Activated T-helper 9 cell treated with anti-CD3 and anti-CD28 coated beads, Interleukin-2, amount 50 U/mL, for 16 hours (primary cell): ENCODE measurements at places on chromosomes 1 and 21.

- no peak for DNase-seq
Measured at GRCh38 chr21:27681841-27682240, 715.0 kb upstream of the ADAMTS5 start.

DNA sequence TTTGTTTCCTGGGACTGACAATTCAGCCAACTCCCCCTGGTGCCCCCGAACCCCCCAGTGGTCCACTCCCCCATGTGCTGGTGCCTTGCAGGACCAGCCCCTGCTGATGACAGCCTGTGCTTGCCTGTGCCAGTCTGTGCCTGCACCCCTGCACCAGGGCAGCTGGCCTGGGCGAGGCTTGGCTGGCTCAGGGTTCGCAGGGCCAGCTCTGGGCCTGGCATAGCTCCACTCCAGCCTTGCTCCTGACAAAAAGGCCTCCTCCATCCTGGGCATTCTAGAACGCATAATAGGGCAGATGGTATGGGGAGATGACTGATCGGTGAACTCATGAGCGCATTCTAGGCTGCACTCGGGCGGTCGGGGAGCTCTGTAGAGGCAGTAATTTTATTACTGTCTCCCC lies 5.4 kb downstream of the CNTN2 start:
- no peak for DNase-seq

- no peak for DNase-seq
Measured at GRCh38 chr1:33971018-33971710, 107.3 kb downstream of the HMGB4 start.

- DNase-seq = no peak
Measured at GRCh38 chr1:48673332-48674105, 103.2 kb downstream of the BEND5 start.

DNA sequence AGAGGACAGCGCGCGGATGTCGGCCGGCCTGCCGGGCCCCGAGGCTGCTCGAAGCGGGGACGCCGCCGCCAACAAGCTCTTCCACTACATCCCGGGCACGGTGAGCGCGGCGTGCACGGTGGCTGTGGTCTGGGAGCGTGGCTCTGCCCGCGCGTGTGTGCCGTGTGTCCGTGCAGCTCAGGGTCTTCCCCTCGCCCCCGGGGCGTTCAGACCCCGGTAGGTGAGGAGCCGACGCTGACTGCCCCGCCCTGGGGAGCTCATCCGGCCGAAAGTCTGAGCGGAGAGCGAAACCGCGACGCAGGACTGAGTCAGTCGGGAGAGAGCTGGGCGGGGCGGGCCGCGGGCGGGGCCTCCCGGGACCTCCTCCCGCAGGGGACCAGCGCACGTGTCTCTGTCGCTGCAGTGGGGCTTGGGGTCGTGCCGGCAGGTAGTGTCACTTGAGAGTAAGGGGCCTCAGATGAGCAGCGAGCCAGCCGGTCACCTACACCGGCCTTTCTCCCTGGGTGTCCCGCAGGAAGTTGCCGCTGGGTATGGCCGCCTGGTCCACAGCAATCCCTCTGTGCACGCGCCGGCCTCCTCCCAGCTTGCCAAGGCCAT lies 520 bp downstream of the PLEKHN1 start:
- peak; percentile 74 for DNase-seq

GRCh38 chr1:66296370-66296769 lies 237.6 kb upstream of the SGIP1 start:
- DNase-seq = no peak

DNA sequence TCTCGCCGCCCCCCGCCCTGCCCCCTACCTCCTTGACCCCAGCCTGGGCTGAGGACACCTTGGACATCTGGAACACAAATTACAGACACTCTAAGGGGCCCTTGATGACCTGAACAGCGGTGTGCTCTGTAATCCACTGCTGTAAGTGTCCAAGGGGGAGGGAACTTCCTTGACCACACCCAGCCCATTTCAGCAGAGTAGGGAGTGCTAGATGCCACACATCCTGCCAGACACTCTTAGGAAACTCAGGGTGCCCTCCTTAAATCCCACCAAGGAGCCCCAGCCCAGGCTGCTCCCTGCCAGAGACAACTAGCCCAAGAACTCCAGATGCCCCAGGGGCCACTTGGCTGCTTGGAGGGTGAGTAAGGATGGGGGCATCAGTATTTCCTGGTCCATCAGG lies 282.2 kb downstream of the RRAGC start:
- no peak for DNase-seq

GRCh38 chr1:9539829-9540550 lies 725 bp downstream of the SLC25A33 start:
- DNase-seq = peak; percentile 35

- no peak for DNase-seq
Measured at GRCh38 chr1:3135073-3135702, 66.2 kb downstream of the PRDM16 start.

DNA sequence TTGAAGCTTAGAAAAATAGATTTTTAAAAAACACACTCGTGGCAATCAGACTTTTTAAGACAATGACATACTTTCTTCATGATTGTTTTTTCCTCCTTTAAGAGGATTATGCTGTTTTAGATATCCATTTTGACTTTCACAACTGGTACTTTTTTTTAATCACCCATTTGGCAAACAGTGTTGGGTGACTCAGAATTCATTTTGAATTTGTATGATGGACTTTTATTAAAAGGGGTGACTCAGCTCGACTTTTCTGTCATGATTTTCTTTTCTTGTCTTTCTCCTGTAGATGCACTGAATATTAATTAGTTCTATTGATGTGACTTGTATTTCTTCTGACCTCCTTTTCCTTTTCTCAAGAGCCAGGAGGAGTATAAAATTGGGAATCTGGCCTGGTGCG lies 44.7 kb downstream of the FMN2 start:
- DNase-seq = no peak

GRCh38 chr21:22961258-22961657 lies 1963.0 kb downstream of the NCAM2 start:
- no peak for DNase-seq

DNA sequence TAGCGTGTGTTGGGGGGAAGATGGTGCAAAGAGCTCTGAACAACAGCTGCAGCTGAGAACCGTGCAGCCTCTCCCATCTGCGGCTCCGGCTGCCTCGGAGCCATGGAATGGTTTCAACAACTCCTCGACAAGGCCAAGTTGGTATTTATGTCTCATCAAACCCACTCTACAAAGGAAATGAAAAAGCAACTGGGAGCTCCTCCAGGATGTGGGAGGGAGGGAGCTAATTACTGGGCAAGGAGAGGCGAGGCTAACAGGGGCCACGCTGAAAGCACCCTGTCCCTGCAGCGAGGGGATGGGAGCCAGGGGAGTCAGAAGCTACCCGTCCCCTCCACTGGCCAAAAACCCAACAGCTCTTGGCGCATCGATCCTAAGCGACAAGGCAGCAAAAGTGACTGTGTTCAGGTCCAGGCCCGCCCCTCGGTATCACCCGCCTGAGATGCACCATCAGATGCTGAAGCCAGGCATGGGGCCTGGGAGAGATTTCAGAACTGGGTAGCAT lies 63.1 kb downstream of the ACOT7 start:
- no peak for DNase-seq

GRCh38 chr21:38267991-38268863 lies 11.4 kb downstream of the KCNJ15 start:
- no peak for DNase-seq

DNA sequence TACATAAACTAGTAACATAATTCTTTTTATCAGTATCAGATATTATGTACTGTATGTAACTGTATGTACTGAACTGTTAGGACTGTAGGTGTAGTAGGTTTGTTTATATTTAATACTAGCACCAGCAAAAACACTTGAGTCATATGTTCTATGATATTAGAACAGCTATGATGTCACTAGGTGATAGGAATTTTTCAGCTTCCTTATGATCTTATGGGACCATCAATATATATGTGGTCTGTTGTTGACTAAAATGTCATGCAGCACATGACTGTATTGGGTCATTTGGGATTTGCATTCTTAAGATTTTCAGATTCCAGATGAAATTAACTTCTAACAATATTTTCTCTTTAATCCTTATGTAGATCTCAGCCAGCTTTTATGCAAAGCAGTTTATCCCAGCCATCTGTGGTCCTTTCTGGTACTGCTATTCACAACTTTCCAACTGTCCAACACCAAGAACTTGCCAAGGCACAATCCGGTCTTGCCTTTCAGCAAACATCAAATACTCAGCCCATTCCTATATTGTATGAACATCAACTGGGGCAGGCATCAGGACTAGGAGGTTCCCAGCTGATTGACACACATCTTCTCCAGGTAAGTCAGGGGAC lies 38.3 kb upstream of the MYOCOS start:
- no peak for DNase-seq

DNA sequence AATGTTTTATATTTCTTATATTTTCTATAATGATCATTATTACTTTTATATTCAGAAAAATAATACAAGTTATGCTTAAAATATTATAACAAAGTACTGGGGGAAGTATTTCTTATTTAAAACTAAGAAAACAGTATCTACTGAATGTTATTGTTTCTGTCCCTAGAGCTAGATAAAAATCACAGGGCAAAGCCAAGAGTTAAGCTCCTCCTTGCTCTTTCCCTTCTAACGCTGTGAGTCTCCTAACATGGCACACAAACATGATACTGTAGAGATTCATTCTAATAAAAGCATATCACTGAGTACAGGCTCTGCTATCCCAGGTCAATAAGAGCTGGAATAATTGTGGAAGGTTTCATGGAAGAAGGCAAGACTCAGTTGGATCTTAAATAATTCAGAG lies 53.4 kb downstream of the PTPN14 start:
- no peak for DNase-seq

- DNase-seq = no peak
Measured at GRCh38 chr1:213277036-213277435, 226.0 kb downstream of the RPS6KC1 start.

DNA sequence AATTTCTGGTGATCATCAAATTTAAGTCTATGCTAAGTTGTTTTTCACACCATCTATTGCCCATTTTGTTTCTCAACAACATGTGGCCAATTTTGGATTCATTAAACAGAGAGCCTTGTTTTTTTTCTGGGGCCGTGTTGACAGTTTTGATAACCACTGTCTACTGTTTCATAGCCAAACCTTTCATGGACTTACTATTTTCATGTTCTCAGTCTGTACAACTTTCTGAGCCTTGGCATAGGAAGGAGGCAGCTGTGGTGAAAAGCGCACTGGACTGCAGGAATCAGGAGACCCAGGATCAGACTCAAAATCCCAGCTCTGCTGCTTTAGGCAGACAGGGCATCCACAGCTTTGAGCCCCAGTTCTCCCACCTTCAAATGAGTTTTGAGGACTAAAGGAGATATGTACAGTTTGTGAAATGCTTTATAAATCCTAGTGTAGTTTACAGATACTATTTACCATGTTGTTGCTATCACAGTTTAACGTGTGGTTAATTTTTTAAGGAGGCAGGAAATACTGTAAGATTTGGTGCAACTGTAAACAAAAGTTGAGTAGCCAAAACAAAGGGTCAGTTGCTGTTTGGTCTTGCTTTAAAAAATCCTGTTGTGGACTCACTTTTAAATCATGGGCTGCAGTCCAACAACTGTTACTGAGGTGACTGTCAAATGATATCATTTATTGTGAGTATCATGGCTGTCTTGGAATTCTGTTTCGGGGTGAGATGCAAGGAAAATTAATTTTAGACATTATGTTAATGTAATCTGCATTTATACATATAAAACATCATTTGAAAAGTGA lies 2.9 kb downstream of the MACO1 start:
- no peak for DNase-seq

GRCh38 chr1:3852711-3853485 lies 4.1 kb downstream of the CEP104 start:
- DNase-seq = no peak

GRCh38 chr21:44871576-44872269 lies 1.8 kb downstream of the PTTG1IP start:
- no peak for DNase-seq

DNA sequence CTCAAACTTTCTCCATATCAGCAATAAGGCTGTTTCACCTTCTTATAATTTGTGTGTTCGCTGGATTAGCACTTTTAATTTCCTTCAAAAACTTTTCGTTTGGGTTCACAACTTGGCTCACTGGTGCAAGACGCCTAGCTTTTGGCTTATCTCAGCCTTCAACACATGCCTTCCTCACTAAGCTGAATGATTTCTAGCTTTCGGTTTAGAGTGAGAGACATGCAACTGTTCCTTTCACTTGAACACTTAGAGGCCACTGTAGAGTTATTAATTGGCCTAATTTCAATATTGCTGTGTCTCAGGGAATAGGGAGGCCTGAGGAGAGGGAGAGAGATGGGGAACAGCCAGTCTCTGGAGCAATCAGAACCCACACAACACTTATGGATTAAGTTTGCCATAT lies 41.2 kb upstream of the IFNLR1 start:
- DNase-seq = no peak

- DNase-seq = no peak
Measured at GRCh38 chr1:82094136-82094535, 293.4 kb downstream of the ADGRL2 start.

DNA sequence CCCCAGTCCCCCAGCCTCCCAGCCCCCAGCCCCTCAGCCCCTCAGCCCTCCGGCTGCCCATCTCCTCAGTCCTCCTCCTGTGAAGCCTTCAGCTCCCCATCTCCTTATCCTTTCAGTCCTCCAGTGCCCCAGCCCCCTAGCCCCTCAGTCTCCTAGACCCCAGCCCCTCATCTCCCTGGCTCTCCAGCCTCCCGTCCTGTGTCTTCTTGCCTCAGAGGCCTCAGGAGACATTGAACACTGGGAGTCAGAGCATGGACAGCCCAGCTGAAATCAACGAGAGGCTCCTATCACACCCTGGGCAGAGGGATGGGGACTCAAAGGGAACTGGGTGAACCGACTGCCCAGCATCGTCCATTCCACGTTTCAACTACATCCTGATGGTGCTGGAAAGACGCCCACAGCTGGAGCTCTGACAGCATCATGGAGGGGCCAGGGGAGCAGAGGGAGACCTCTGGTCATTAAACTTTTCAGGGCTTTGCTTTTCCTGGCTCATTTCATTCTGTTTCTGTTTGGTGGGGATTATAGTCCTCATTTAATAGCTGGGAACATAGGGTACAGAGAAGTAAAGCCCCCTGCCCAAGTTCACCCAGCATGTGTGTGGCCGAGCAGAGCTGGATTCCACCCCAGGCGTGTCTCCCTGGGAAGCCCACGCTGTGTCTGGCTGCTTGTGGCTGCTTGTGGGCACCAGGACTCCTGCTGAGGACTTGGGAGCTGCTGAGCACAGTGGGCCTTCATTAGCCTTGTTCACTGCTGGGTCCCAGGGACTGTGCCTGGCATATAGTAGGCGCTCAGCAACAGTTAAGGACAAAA lies 396.7 kb downstream of the PTPRU start:
- no peak for DNase-seq

GRCh38 chr1:20540281-20540680 lies 12.1 kb upstream of the FAM43B start:
- no peak for DNase-seq

GRCh38 chr1:103056423-103056822 lies 51.9 kb downstream of the COL11A1 start:
- no peak for DNase-seq
